ENCODE measurements at places on chromosomes 4 and X.

DNA sequence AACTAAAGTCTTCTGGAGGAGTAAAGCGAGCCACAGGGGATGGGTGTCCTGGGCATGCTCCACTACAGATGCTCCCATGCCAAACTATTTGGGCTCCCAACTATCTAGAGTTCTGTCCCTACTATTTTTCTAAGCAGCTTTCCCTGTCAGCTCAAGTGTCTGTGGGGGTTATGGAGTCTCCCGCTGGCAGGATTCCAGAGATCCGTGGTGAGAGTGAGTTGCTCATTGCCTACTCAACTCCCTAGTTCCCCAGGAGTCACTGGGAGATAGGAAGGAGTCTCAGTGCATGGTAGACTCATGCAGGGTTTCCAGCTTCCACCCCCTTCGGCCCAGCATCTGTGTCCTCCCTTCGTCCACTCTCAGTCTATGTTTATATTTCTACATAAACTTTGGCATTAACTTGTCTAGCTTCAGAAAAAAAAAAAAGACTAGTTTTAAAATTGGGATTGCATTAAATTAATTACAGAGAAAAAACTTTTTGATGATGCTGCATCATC is 55.1 kb upstream of the INPP4B start:
- H3K4me3 ChIP-seq: no peak overlapping the region
- no peaks in the 10 kb centered on the region for H3K4me1 ChIP-seq
- DNase-seq: no peak
- H3K27ac ChIP-seq: no peak overlapping the region
- H3K27me3 ChIP-seq: no peaks in the 10 kb centered on the region

DNA sequence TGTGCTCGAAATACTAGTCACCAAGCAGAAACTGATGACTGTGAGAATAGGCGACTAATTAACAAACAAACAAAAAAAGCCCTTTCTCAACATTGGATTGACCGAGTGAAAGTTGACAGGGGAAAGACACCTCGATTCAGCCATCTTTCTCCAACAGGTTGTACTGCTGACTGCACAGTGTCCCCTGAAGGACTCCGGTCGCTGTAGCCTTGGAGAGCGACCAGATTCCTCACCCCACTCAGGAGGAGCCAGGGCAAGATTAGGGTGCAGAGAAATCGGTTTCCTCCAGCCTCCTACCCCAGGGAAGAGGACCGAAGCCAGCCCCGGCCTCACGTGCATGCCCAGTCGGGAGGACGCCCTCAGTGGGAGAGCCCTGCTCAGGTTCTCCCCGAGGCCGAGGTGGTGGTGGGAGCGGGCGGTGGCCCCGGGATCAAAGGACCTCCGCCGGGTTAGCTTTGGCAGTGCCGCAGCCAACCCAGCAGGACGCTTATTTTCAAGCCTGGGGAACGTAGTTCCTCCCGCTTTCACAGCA is 1.1 kb upstream of the RAP1GDS1 start:
- no peaks in the 10 kb centered on the region for H3K27me3 ChIP-seq
- peaks cover 13% of the 10 kb centered on the region for H3K4me1 ChIP-seq
- no peaks in the 10 kb centered on the region for H3K36me3 ChIP-seq
- H3K4me3 ChIP-seq: peak overlapping the region; percentile 95

DNA sequence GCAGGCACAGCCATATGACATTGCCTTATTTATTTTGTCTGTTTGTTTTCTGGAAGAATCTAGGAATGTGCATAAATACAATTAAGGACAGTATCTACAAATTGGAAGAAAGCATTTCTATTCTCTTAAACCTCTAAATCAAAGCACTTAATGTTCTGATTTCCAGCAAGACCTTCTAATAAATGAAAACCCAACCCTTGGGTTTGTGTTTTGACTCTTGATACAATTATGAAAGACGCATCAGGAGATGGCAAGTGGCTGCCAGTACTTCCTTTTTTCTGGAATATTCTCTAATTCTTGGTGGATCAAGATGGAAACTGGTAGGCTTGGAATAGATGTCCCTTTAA is 437 bp upstream of the CPE start:
- no peak overlapping the region for H3K27ac ChIP-seq
- H3K36me3 ChIP-seq: no peaks in the 10 kb centered on the region
- no peaks in the 10 kb centered on the region for H3K4me1 ChIP-seq
- H3K4me3 ChIP-seq: peak overlapping the region; percentile 41

DNA sequence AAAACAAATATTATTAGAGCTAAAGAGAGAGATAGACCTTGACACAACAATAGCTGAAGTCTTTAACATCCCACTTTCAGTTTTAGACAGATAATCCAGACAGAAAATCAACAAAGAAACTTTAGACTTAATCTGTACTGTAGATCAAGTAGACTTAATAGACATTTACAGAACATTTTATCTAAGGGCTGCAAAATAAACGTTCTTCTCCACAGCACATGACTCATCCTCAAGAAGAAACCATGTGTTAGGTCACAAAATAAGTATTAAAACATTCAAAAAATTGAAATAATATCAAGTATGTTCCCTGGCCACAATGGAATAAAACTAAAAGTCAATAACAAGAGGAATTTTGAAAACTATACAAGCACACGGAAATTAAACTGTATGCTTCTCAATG is 1510.3 kb upstream of the PCDH10 start:
- no peak overlapping the region for H3K4me3 ChIP-seq
- no peak for DNase-seq
- H3K27me3 ChIP-seq: no peaks in the 10 kb centered on the region
- H3K27ac ChIP-seq: no peak overlapping the region
- no peaks in the 10 kb centered on the region for H3K4me1 ChIP-seq

All from MM.1S (cell line).